IMR-90 (cell line): ENCODE measurements at places on chromosomes 16 and 17.

GRCh38 chr16:54443352-54443751 lies 156.8 kb upstream of the IRX3 start:
- DNase-seq = no peak

GRCh38 chr17:56624912-56625311 lies 31.4 kb downstream of the NOG start:
- no peak for DNase-seq

GRCh38 chr17:61337290-61337689 lies 62.4 kb upstream of the TBX2 start:
- DNase-seq = no peak

- peak; percentile 99 for DNase-seq
Measured at GRCh38 chr17:63275318-63275970, 170.7 kb downstream of the CYB561 start.

GRCh38 chr17:7213895-7214299 lies 5.7 kb downstream of the DLG4 start:
- DNase-seq = peak; percentile 73

DNA sequence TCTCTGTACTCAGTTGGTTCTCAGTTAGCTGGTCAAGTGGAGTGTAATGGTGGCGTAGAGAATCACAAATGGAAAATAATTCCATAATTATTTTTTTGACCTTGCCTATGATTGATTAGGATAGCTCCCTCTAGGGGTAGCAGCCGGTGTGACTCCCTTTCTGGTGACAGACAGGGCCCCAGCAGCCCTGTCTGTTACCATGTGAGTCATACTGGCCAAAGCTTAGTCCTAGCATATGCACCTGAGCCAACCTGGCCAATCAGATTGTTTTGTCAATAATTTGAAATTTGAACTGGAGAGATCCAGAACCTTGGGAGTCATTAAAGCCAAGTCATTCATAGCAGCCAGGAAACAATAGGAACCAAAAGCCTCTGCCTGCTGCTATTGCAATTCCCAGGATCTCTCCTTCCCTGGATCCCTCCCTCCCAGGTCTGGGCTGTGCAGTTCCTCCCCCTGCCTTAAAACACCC lies 5.6 kb downstream of the PNPO start:
- peak; percentile 79 for DNase-seq

- no peak for DNase-seq
Measured at GRCh38 chr16:64437706-64438324, 684.0 kb downstream of the CDH11 start.

DNA sequence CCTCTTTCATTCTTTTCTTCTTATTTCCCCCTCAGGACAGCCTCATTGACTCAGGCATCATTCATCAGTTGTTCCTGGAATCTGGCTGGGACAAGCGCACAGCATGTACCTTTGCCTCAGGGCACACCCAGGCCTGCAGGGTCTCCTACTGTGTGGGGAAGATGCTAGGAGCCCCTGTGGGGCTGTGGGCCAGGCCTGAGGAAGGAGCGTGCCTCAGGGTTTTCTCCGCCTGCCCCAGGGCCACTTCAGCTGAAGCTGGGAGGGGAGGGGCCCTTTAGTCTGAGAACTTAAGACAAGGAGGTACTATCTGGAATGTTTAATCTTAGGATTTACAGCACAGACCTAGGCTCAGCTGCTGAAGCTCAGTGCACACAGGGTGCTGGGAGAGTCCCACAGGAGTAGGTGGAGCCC lies 7.9 kb downstream of the ELMO3 start:
- DNase-seq = no peak

DNA sequence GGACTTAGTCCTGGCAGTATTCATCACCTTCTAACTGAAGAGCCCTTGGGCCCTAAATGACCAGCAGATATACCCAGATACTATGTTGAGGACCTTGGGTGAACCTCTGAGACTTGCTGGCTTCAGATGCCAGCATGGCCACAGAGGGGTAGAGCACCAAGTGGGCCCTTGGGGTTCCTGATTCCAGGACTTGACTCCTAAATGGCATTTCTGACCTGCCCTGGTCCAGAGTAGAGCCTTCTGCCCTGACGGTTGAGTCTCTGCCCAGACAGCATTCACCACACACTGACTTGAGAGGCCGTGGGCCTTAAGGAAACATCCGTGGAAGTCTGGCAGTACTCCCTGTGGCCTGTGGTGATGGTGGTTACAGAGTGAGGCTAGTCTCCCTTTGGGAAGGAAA lies 2.8 kb upstream of the APPBP2 start:
- DNase-seq = no peak

GRCh38 chr17:73759734-73760438 lies 115.6 kb upstream of the SDK2 start:
- no peak for DNase-seq

DNA sequence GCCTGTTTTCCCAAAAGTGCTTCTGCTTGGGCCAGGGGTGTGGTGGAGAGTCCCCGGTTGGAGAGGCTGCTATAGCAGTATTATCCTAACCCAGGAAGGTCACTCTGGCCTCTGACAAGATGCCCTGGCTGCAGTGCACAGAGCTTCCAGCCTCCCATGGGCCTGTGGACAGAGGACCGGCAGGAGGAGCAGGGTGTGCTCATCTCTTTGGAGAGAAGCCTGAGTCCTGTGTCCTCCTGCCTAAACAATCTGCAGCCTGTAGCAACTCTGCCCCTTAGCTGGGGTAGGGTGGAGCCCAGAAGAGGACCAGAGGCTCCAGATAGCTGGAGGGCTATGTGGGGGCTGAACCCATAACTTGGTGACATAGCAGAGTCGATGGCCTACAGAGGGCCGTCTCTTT lies 78.0 kb downstream of the MPRIP start:
- DNase-seq = no peak

DNA sequence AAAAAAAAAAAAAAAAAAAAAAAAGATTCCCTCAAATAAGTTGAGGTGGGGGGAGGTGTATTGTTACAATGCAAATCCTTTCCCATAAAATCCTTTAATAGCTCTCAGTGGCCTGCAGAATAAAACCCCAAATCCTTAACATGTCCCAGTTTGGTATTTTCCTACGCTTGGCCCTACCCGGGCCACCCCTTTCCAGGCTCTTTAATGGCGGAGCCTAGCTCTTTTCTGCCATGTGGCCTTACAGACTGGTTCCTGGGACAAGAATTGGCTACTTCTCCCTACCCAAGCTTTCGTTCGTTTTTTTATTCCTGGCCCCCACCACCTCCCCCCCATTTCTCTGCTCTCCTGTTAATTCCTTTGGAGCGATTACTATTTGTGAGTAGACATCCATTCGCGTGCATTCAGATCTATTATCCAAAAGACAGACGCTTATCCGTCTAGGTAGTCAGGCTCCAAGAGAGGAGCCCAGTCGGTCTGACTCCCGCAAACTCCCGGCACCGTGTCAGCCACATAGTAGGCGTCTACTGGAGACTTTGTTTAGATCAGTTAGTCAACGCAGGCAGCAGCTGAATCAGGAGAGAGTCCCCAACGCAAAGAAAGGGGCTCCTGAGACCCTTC lies 813 bp upstream of the THAP11 start:
- DNase-seq = no peak

- DNase-seq = no peak
Measured at GRCh38 chr17:48760411-48760810, 31.9 kb upstream of the HOXB13 start.

GRCh38 chr16:28145796-28146195 lies 66.0 kb downstream of the XPO6 start:
- no peak for DNase-seq

- no peak for DNase-seq
Measured at GRCh38 chr17:6989779-6990178, 6.1 kb upstream of the ALOX12 start.

- no peak for DNase-seq
Measured at GRCh38 chr17:16443511-16444257, 28.3 kb downstream of the TRPV2 start.

- DNase-seq = no peak
Measured at GRCh38 chr17:74566132-74566753, 1.1 kb downstream of the CD300H start.

- DNase-seq = no peak
Measured at GRCh38 chr17:74759941-74760340, 11.5 kb downstream of the NHERF1 start.

DNA sequence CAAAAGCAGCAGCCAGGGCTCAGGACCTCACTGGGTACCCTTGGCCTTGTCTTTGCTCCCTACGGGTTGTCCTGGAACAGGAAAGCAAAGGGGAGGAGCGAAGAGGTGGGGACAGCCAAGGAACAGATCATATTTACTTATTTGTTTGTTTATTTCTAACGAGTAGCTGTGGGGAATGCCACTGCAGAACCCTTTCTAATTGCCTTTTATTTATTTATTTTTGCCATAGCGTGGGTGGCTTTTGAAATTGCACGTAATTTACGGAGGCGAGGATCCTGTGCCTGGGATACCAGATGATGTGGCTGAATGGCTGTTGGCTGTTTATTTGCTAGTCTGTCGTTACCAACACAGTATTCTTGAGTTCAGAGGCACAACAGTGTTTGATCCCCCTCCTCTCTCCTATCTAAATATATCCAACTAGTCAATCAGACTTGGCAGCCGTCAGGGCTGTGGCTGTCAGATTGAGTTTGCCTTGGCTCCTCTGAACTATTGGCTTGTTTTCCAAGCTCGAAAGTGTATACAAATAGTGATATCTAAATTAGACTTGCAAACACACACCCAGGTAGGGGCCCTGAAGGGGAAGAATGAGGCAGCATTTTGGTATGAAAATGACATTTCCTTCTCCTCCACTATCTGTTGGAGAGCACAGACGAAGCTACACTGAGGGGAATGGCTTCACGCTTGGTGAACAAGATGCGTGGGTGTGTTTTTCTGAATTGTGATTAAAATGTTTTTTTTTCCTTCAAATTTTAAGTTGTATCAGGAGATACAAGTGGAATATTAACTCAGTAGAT lies 110.4 kb downstream of the MSI2 start:
- no peak for DNase-seq

DNA sequence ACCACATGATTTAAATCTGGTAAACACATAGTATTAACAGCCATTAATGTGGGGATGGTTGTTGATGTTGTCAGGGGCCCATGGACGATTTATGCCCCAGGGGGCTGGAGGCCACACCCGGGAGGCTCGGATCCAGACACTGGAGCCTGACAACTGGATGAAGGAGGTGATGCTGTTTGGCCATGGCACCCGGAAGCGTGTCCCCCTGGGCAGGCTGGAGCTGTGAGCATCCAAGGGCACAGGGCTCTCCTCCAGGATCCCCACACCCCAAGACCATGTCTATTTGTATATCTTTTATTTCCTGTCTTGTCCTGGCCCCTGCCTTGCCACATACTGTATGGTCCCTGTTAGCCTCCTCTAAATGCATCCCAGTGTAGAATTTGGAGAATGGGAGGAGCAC lies 4.6 kb downstream of the RSAD1 start:
- DNase-seq = no peak

DNA sequence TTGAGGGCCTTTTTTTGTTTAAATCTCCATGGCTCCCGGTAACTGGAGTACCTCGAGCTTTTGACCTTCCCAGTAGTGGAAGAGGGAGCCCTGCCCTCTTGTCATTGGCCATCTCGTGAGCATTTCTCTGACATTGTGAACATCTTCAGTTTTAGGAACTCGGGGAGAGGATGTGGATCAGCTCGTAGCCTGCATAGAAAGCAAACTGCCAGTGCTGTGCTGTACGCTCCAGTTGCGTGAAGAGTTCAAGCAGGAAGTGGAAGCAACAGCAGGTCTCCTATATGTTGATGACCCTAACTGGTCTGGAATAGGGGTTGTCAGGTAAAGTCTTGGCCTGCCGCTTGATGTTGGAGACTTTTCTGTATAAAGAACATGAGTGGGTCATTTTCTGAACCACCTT lies 24.3 kb downstream of the NTAN1 start:
- no peak for DNase-seq

DNA sequence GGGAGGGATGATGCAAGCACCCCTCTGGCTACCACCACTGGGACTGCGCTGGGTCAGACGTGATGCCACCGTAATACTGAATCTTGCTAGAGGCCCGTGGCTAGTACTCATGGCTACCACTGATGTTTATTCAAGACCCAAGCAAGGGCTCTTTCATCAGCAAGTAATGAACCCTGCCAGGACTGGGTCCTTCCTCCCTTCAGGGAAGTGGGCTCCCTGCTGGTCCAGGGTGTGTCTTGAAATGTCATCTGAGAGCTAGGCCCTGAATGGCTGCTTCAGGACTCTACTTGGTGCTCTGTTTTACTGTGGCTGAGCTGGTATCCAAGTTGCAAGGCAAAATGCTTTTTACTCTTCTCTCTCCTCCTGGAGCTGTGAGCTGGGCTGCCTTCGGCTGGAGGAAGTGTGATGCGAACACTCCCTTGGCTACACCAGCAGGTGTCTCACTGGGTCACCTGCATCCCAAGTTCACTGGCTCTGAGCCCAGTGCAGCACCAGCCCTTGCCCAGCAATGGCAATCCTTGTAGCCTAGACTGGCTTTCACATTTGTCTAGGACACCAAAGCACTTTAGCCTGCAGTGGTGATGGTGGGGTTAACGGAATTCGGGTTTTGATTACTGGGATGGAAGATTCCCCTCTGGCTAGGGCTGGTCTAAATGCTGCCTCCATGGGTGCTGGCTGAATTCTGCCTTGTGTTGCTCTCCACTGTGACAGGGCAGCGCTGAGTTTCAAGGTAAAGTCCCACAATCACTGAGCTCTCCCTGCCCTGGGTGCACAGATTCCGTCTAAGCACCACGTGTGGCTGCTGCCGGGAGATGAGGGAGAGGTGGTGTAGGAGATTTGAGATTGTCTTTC lies 98.6 kb downstream of the USP22 start:
- DNase-seq = no peak

DNA sequence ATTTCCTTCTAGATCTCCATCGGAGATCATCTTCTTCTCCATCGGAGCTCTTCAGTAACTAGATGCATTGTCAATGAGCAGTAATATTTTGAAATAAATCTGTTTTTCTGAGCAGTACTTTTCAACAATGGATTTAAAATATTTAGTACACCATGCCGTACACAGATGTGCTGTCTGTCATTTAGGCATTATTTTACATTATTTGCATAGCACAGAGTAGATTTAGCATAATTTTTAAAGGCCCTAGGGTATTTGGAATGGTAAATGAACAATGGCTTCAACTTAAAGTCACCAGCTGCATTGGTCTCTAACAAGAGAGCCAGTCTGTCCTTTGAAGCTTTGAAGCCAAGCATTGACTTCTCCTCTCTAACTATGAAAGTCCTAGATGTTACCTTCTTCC lies 95.4 kb upstream of the ANKFN1 start:
- DNase-seq = no peak

DNA sequence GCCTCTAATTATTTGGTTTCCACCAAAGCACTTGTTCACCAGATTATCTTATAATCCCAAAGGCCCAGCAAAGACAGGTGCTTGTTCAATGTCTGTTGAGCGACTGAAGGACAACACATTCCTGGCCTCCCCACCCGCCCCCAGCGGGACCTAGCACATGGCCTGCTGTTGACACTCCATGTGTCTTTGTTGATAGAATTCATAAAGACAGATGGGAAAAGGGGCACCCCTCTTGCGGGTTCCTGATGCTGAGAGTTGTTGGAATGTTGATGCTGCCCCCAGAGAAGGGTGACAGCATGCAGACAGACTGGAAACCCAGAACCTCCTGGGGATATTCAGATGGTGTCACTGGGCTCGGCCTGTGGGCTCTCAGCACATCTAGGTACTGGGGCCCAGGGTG lies 36.9 kb downstream of the SNX20 start:
- no peak for DNase-seq

DNA sequence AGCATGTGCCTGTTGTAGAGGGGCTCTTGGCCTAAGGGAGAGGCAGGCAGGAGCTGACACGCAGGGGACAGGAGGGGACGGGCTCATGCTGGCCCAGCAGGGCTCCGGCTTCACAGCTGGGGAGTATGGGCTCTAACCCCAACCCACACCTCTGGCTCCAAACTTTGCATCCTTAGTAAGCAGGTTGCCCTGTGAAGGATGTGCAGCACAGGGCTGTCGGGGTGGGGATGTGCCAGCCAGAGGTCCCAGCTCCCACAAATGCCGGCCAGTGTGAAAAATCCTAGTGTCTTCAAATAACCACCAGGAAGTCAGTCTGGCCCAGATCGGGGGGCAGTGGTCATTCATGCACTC lies 14.0 kb upstream of the FAM83G start:
- DNase-seq = no peak
